Sigmoid colon (tissue), 7 donors: ENCODE measurements at places on chromosomes 7 and 10. TPM values are rescaled to one million over a fixed set of nuclear protein-coding genes. Genes with fewer than 3 reads are reported as not detected.
A peak's percentile ranks its signal among the peaks of the same experiment; 100 is the strongest.

ADAM8 gene
- total RNA-seq: 0.83 TPM

SNCG gene
- total RNA-seq: 51.4 TPM

ASB4 gene
- total RNA-seq: not detected

DNA sequence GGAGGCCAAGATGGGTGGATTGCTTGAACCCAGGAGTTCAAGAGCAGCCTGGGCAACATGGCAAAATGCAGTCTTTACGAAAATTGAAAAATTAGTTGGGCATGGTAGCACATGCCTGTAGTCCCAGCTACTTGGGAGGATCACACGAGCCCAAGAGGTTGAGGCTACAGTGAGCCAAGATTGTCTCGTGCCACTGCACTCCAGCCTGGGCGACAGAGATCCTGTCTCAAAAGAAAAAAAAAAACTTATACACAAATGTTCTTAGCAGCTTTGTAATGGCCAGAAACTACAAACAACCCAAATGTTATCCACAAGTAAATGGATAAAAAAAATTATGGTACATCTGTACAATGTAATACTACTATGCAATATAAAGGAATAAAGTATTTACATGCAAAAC, 12.6 kb downstream of the NT5C2 start:
- DNase-seq: no peak

DNA sequence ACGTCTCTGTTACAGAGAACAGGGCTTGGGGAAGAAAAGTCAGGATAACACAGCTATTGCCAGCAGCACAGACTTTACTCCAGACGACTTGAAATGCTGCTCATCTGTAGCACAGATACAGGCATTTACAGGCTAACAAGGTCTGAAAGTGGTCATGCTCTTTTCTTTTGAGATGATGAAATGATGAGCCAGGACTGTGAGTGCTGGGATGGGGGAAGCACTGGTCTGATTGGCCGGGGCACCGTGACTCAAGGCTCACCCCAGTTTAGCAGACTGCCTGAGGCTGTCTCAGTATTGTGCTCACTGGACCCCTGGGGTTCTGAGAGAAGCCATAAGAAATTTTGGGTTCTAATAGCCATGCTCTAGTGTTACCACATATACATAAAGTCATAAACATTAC, 12.4 kb downstream of the SMKR1 start:
- DNase-seq: peak; percentile 44

GRCh38 chr10:84412482-84412881, 84.1 kb downstream of the CCSER2 start:
- DNase-seq: no peak

- no peak for DNase-seq
Measured at GRCh38 chr10:8323428-8324054, 269.1 kb downstream of the GATA3 start.
